ENCODE measurements at places on chromosomes 1 and 21.

DNA sequence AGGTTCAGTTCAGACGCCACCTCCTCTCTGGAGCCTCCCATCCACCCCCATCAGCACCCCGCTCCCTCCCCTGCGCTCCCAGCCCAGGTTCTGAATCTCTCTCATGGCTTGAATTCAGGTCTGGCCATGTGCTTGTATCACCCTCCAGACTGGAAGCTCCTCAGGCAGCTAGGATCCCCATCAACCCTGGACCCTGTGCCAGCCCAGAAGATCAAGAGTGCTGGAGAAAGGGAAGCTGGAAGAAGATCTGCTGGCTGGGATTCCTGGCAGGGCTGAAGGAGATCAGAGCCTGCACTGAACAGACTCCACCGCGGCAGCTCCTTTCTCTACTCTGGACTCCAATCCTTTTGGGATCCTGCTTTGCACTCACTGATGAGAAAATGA, 11.7 kb upstream of the TINAGL1 start:
- no peak for DNase-seq

GRCh38 chr1:239560921-239561320, 174.6 kb downstream of the CHRM3 start:
- DNase-seq = no peak

- DNase-seq = no peak
Measured at GRCh38 chr21:45535341-45536081, 6.7 kb downstream of the SLC19A1 start.

DNA sequence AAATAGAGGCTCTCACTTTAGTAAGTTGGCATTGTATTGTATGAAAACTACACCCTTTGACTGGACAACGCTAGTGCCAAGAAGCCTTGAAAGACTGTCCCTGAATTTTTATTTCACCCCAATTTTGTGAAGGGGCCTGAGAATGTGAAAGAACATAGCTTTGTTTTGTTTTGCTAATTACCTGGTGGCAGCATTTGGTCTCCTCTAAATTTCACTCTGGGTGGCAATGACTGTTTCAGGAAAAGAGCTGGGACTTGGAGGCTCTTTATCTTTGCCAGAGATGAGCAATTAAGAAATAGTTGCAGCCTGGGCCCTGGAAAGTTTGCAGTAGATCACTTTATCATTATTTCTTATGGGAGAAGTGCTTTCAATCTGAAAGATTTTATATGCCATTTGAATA, 117.6 kb downstream of the KCNK2 start:
- no peak for DNase-seq

DNA sequence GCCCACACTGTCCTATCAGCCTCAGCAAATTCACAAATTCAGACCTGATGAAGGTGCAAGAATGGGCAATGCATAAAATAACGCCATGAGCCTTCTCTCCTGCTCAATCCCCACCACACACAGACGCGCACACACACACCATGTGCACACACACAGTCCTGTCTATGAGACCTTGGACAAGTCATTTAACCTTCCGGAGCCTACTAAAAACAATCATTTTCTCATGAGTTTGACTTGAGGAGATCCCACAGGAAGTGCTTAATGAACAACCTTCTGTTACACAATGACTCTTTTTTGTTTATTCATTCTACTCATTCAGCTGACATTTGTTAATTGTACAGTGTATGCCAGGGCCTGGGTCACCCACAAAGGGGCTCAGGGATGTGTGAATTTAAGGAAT, 125.4 kb downstream of the EDEM3 start:
- DNase-seq = no peak

- peak; percentile 23 for DNase-seq
Measured at GRCh38 chr1:34500451-34500850, 254.4 kb upstream of the GJB5 start.

- DNase-seq = peak; percentile 27
Measured at GRCh38 chr1:215219372-215219771, 136.8 kb downstream of the KCNK2 start.

Data from epithelial cell of esophagus (primary cell).